ENCODE measurements at places on chromosomes 16 and 17.

GRCh38 chr17:13204607-13205237 lies 186.9 kb upstream of the ELAC2 start:
- DNase-seq: peak; percentile 41

DNA sequence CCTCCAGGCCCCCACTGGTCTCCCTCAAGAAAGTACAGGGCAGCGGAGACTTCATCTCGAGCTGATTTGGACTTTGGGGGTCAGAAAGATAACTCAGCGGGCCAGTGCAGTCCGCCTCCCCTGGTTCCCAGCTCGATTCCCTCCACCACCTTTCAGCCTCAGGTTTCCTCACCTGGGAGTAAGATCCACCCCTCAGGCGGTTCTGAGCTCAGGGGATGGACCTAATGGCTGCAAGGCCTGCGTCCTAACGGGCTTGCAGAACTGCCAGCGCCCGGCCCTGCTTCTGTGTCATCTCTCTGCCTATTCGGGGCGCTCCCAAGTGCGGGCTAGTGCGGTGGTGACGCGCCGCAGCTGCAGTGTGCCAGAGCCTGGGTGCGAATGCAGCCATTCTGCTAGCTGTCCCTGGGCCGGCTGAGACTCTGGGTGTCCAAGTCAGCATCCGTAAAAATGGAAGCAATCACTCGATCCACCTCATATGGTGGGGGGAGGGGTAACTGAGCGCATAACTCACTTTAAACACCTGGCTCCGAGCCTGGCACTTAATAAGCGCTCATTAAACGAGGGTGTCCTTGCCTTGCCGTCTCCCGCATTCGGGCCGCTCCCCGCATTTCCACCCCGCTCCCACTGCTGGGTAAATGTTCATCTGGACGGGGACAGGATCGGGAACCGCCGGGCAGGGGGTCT lies 129.6 kb upstream of the LHX1 start:
- no peak for DNase-seq

GRCh38 chr17:9587969-9588656 lies 11.7 kb downstream of the CFAP52 start:
- DNase-seq: no peak

GRCh38 chr17:36703860-36704266 lies 102.5 kb downstream of the MRM1 start:
- peak; percentile 74 for DNase-seq

- no peak for DNase-seq
Measured at GRCh38 chr17:81400154-81400977, 5.1 kb downstream of the BAHCC1 start.
